ENCODE measurements at places on chromosomes 4 and X.

GRCh38 chr4:169335331-169335730, 64.6 kb upstream of the SH3RF1 start:
- DNase-seq: no peak

GRCh38 chr4:44532851-44533250, 84.2 kb upstream of the KCTD8 start:
- DNase-seq: no peak

- DNase-seq: no peak
Observed at GRCh38 chr4:47929682-47930201, 15.4 kb upstream of the NFXL1 start.

DNA sequence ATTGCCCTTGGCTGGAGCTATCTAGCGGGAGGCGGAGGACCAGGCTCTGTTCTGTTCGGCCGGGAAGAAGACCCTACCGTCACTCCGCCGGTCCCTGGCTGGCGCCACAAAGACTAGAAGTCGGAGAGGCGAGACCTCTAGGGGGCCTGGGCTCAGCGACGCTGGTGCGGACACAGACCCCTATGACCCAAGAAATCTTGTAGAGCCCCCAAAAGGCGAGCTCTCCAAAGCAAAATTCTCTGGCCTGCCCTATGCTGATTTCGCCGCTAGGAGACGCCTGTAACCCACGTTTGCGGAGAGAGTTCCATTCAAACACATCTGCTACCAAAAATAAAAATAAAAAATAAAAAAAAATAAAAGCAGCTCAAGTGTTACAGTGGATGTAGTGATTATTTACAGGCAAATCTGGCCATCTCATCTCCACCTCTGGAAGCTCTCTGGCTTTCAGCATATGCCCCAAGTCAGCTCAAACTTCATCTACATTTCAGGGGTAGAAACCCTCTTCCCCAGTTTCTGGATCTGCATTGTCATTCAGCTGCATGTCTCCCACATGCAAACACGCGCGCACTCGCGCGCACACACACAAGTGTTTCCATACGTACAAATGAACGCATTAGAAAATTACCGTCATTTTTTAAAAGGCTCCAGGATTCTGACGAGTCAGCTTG, 2.4 kb upstream of the PCDH10 start:
- DNase-seq: no peak

DNA sequence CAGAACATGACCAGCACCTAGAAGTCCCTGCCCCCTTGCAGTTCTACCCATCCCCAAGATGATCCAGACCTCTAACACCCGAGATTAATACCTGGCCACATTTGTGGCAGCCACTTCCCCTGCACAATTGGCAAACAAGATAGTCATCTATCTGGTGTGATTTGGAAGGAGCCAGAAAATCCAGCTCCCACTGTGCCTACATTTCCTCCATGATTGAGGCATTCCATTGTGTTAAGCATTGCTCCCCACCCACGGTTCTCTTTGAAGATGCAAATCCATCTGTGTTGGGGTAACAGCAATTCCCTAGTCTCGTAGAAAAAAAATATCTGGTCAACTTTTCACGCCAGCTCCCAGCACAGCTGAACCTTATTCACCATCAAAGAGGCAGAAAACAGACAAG, 405.0 kb downstream of the BCOR start:
- no peak for DNase-seq

GRCh38 chr4:161342881-161343568, 820.8 kb downstream of the FSTL5 start:
- DNase-seq: no peak
